ENCODE measurements at places on chromosomes 7 and 10.

DNA sequence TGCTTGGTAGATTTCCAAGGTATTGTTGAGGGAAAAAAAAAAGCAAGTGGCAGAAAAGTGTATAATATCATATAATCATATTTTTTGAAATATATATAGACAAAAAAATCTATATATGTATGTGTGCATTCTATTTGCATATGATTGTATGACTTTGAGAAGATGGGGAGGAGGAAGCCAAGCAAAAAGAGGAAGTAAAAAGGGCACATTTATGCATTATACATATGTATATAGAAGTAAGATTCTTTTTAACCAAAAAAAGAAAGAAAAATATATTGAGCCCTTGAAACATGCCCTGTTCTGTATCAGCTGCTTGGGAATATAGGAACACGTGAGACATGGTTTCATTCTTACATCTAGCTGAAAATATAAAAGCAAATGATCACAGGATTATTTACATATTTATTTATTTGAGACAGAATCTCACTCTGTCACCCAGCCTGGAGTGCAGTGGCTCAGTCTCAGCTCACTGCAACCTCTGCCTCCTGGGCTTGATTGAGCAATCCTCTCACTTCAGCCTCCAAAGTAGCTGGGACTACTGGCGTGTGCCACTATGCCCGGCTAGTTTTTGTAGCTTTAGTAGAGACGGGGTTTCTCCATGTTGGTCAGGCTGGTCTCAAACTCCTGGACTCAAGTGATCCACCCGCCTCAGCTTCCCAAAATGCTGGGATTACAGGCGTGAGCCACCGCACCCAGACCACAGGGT is 18.0 kb upstream of the SLF2 start:
- DNase-seq, result peak; percentile 34

DNA sequence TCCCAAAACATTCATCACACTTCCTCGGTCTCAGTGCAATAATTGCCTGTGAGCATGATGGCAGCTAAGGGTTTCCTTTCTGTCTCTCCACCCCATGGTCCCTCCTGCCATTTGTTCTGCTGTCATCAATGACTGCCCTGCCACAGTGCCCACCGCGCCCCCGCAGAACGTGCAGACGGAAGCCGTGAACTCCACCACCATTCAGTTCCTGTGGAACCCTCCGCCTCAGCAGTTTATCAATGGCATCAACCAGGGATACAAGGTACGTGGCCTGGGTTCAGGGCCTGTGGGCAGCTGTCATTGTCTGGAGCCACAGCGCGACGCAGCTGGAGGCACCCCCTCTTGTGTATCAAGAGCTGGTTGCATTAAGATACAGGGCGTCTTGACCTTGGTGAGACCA is 632.9 kb upstream of the FOXK1 start:
- no peak for DNase-seq

DNA sequence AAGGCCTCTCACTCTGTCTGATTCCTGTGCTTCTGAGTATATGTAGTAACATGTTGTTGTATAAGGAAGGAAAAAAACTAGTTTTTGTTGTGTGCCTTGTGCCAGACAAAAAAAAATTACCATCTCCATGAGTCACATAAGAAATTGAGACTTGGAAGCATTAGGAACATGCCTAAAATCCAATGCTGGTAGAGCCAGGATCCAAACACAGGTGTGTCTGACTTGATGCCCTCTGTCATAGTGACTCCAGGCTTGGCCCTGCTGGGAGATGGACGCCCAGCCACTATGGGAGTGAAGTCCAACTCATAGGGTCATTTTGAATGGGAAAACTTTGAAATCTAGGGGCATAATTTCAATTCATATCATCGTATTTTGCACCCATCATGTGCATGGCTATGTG is 38.0 kb downstream of the PYROXD2 start:
- no peak for DNase-seq

DNA sequence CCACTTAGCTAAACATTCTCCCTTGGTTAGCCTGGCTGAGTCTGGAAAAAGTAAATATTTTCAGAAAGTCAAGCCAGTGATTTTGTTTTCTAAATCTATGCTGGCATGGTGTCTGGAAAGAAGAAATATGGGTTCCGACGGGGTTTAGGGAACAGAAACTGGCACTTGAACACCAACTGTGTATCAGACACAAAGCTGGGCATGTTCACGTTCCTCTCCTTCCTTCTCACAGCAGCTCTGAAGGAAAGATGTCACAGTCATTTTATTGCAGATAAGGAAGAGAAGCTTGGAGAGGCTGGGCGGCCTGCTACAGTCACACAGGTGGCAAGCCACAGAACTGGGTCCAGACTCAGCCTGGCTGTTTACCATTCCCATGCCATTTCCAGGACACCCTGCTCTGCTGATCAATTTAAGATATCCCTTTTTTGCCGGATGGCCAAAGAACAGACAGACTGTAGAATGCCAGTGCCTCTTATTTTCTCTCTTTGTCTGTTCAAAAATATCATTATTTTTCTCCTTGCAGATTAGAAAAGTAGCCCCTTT is 118.8 kb downstream of the HERPUD2 start:
- DNase-seq, result peak; percentile 31

DNA sequence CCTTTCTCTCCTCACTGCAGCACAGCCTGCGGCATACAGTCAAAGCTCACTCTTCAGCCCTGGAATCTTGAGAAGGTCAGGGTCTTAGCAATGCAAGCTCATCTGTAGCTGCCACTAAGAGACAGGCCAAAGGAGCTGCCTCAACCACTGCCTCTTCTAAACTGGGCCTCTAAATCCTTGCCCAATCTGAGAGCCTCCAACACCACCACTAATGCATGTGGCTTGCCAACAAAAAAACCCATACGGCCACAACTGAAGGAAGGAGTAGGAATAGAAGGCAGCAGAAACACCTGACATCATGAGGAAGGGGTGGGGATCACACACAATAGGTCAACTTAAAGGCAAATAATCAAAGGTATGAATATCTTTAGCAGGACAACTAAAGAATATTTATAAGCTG is 183.8 kb downstream of the SRPK2 start:
- DNase-seq, result no peak

GRCh38 chr7:121874298-121874697 is 1.3 kb downstream of the PTPRZ1 start:
- DNase-seq, result no peak

Data from inflammatory macrophage treated with lipopolysaccharide for 4 hours (primary cell).